ENCODE measurements at places on chromosomes 4 and X.

GRCh38 chr4:148800940-148801339, 358.7 kb upstream of the NR3C2 start:
- ATAC-seq, result no peak

- ATAC-seq, result no peak
Measured at GRCh38 chr4:114874321-114874720, 239.1 kb downstream of the NDST4 start.

GRCh38 chrX:30153881-30154260, 61.5 kb upstream of the MAGEB2 start:
- no peak for ATAC-seq

DNA sequence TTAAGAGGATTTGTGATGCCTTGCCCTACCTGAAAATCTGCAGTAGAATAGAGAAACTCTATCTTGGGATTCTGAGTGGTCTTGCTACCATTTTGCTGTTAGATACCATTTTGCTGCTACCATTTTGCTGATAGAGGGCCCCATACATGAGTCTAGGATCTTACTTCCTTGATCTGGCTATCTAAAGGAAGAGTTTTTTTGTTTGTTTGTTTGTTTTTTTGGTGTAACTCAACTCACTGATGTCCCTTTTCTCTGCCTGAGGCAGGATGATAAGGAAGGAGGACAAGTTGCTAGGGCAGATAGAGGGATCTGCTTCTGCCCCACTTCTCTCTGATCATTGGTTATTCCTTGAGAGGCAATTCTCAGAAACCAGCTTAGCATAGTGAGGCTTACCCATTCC, 31.0 kb downstream of the XK start:
- no peak for ATAC-seq

DNA sequence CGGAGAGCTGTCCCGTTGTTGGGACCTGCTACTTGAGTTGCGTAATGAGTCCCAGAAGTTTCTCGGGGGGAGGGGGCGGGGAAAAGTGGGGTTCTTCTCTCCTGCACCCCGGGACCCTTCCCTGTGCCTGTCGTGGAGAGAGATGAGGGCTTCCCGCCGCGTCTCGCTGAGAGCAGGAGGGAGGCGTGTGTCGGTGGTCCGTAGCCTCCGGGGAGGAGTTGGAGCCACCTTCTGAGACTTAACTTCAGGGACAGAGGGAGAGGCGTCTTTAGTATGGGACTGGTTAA, 698 bp downstream of the AFF1 start:
- peak; percentile 45 for ATAC-seq
